ENCODE measurements at places on chromosomes 7 and 10.

DNA sequence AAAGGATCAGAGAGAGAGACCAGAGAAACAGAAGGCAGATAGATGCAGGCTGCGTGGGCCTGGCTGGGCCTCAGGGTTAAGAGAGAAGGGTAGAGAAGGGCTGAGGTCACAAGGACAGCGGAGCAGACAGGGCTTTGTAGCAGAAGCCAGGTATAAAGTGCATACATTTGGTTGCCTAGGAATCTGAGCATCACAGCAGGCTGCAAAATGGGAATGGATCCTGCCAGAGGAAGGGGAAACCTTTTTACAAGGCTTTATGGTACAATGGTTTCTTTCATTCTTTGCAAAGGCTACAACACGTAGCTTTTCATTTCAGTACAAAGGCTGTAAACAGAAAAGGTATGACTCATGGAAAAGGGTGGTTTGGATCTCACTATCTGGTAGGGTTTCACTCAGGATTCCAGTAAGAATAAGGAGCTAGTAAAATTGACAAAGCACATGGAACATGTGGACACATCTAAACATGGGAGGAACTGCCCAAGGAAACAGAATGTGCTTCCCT lies 275.1 kb downstream of the DOCK4 start:
- DNase-seq, result no peak

DNA sequence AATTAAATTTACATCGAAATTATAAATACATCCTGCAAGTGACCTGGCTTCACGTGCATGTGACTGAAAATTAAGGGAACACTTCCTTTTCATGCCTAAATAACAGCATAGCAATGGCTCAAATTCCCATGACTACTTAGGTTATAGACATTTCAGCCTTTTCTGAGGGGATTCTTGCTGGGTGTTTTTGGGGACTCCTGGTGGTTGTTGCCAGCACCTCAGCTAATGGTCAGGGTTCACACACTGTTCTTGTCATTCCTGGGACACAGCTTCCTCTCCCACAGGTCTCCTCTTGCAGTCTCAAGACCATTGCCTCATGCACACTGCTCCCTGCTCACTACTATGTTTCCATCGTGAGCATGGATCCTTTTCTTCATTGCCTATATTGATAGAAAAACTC lies 148.9 kb upstream of the GLI3 start:
- DNase-seq, result no peak

DNA sequence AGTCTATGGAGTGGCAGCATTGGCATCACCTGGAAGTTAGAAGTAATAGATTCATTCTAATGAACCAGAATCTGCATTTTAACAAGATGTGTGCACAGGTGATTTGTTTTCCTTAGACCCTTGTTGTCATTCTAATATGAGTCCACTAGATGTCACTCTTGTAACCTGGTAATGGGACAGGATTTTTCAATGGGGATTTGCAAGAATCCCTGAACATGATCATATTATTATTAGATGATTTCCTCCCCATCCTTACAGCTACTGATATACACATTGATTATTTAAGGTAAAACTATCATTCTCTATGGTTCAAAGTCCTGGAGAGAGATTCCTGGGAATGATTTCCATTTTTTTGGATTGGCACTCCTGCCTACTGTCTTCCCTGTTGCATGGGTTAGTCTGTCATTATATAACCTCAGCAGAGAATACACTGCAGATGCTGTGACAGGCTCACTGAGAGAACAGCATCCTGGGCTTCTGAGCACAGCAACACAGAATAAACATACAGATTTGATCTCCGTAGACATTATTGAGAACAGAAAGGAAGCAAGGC lies 194.9 kb downstream of the SUGCT start:
- DNase-seq, result no peak

DNA sequence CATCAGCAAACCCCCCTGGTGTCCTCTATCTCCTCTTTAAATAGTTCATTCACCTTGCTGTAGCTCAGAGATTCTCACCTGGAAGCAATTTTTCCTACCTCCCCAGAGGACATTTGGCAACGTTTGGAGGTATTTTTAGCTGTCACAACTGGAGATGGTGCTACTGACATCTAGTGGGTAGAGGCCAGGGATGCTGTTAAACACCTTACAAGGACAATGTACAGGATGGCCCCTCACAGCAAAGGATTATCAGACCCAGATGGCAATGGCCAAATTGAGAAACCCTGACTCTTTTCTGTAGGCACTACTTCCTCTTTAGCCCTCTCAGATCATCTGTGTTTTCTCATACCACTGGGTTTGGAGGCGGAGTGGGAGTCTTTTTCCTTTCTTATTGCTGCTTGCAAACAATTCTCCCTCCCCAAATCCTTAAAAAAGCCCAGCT lies 13.2 kb upstream of the TRA2A start:
- DNase-seq, result no peak

DNA sequence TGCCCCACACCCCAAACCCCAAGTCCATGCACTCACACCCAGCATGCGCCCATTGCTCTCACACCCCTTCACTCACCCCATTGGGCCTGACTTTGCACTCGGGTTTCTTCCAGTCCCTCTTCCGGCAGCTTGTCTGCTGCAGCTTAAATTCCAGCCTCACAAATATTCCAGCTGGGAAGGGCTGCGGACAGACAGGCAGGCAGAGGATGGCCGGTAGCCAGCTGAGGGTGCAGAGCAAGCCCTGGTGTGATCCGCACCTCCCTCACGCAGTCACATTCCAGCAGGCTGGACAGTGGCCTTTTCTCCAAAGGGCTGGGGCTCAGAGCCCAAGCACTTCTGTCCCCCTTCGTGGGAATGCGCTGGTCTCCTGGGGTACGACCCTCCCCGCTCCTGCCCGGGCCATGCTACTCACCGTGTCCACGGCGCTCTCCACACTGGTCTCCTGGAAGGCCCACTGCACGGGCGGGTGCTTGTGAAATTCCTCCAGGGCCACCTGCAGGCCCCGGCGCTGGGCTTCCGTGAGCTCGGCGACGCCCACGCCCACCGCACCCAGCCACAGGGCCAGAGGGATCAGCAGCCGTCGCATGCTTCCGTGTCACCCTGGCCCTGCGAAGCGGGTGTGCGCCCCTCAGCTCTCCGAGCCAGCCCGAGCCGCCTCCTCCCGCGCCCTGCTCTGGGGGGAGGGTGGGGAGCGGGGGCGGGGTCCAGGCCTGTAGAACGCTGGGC lies 1.2 kb downstream of the RARRES2 start:
- no peak for DNase-seq

- no peak for DNase-seq
Measured at GRCh38 chr10:95697429-95697828, 3.7 kb upstream of the TCTN3 start.

GRCh38 chr7:80665526-80665925 lies 27.1 kb downstream of the CD36 start:
- no peak for DNase-seq

GRCh38 chr10:100730725-100731406 lies 14.5 kb upstream of the PAX2 start:
- no peak for DNase-seq

GRCh38 chr7:75795831-75796285 lies 17.7 kb downstream of the CCL24 start:
- no peak for DNase-seq

DNA sequence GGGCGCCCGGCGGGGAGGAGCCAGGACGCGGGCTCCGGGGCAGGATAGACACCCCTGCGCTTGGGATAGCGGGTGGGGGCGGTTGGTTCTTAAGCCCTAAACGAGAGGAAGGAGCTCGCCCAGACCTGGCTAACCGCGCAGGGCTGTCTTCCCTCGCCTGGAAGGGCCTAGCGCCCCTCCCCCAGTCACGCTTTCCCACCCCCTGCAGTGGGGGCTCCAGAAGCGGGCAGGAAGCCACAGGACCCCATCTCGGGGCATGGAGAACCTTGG lies 6.5 kb downstream of the SHH start:
- DNase-seq, result no peak

- DNase-seq, result no peak
Measured at GRCh38 chr7:51220226-51220625, 96.4 kb downstream of the COBL start.

GRCh38 chr10:116627386-116627933 lies 6.7 kb downstream of the PNLIPRP2 start:
- no peak for DNase-seq

- DNase-seq, result no peak
Measured at GRCh38 chr7:116052006-116052405, 21.4 kb upstream of the TFEC start.

DNA sequence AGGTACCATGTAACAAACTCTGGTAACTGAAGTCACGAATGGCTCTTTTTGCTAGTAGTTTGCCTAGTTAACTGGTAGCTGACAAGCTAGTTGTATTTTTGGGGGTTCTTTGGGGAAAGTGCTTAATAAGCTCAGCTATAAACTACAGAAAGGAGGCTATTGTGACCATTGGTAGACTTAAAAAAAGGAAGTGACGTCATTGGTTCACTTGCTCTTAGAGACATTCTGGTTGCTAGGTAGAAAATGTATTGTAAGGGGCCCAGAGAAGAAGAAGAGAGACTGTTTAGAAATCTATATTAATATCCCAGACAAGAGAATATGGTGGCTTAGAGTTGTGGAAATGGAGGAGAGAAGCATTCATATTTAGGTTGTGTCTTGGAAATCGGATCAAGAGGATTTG lies 103.0 kb downstream of the NXPH1 start:
- no peak for DNase-seq

GRCh38 chr10:110455446-110455845 lies 42.3 kb upstream of the DUSP5 start:
- no peak for DNase-seq

DNA sequence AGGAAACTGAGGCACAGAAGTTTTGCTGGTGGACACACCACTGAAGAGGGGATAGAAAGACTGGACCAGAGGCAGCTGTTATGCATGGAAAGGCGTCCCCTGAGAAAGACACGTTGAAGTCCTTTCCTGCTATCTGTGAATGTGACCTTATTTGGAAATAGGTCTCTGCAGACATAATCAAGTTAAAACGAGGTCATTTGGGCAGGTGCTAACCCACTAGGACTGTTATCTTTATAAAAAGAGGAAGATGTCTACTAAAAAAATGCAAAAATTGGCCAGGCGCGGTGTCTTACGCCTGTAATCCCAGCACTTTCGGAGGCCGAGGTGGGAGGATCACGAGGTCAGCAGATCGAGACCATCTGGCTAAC lies 31.6 kb downstream of the ELMO1 start:
- DNase-seq, result no peak

- DNase-seq, result no peak
Measured at GRCh38 chr10:4353964-4354363, 472.0 kb upstream of the AKR1E2 start.

DNA sequence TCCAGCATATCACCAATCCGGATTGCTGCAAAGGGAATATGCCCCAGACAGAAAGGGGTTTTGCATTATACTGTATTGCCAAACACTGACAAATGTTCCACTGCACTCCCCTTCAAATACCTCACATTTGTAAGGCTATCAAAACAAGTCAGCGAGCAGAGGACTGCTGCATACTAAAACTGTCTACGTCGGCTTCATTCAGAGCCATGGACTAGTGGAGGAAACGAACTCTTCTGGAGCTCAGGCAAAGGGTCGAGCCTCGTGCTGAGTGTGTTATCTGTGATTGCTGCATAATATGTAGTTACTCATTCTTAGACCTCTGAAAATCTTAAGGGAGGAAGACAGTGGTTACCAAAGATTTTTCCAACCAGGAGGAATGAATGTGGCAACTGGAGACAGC lies 200.2 kb downstream of the DYNC1I1 start:
- no peak for DNase-seq

DNA sequence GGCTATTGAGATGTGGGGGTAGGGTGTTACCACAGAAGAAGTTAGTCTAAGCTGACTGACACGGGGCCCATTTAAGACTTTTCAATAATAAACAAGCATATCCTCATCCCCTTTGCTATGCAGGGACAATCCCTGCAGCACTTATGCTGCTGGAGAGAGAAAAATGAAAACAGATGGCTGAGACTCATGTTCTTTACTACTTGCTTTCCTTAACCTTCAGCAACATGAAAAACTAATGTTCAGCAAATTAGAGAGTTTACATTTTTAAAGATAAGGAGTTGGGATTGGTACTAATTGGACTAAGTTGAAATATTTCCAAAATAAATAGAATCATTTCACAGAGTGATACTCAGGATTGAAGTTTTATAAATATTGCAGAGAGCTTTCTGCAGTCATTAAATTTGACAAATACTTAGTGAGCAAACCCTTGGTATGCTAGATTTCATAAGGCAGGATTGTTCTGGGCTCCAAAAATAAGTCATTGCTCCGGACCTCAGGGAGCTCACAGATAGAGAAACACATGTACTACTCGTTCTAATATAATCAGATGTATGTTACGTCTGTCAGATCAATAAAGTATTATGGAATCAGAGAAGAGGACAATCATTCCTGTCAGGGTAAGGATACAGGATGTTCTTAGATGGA lies 147.1 kb upstream of the LRRN3 start:
- DNase-seq, result no peak

- DNase-seq, result no peak
Measured at GRCh38 chr10:103765168-103765567, 90.2 kb downstream of the SH3PXD2A start.

- DNase-seq, result no peak
Measured at GRCh38 chr7:54981913-54982312, 36.9 kb upstream of the EGFR start.

DNA sequence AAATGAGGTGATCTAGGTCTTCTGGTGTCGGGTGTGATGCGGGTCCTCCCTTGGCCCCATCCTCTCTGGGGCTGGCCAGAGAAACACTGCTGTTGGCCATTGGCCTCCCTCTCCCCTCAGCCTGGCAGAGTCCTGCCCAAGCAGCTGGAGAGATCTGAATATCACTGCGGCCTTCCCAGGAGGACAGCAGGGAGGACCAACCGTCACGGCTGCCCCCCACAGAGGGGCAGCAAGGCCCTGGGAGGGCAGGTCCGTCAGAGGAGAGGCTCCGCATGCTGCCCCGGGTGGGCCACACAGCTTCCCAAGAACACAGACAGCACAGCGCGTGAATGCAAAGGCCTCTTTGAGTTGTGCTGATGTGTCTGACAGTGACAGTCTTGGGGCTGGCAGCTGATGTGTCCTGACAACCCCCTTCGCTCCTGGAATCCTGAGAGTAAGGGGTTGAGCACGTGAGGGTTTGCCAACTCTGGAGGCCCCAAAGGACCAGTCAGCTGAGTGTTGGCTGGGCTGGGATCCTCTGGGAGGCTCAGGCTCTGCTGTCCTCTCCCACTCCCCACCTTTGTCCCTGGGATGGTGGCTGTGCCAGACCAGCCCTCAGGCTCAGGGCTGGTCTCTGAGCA lies 132.5 kb upstream of the UNC5B start:
- no peak for DNase-seq

GRCh38 chr10:132111871-132112341 lies 46.2 kb downstream of the JAKMIP3 start:
- no peak for DNase-seq

GRCh38 chr7:38844952-38845563 lies 63.9 kb downstream of the VPS41 start:
- DNase-seq, result no peak
